ENCODE measurements at places on chromosomes 12 and 14. TPM values are rescaled to one million over a fixed set of nuclear protein-coding genes. Genes with fewer than 3 reads are reported as not detected.

DNA sequence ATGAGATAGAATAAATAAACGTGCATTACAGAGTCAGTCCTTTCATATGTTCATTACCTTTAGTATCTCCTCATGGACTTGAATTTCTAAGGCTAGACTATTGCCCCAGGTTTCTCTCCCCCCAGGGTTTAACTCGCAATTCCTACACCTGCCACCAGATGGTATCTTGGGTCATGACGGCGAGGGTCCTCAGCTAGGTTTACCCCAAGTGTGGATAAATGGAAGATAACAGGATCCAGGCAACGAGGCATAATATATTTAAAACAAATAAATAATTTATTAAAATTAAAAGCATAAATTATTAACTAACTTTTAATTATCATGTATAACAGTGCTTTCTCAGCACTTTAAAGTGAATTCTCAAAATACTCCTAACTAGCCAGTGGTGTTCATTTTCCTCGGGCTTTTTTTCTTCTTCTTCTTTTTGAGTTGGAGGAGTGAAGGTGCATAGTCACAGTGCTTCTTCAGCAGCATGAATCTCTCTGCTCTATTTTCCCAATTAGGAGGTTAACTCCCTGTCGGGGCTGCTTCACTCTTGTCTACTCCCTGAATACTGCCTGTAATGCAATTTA is 243.5 kb upstream of the CAND1 start:
- H3K27ac ChIP-seq: peak overlapping the region; percentile 69
- peak; percentile 70 for DNase-seq
- H3K27me3 ChIP-seq: no peaks in the 10 kb centered on the region
- H3K36me3 ChIP-seq: peaks cover 6% of the 10 kb centered on the region

GRCh38 chr14:88198446-88198845 is 124.6 kb downstream of the KCNK10 start:
- peaks cover 43% of the 10 kb centered on the region for H3K27me3 ChIP-seq
- DNase-seq: no peak
- peaks cover 9% of the 10 kb centered on the region for H3K4me1 ChIP-seq
- no peak overlapping the region for H3K4me3 ChIP-seq

DAO gene
- total RNA-seq: not detected

DNA sequence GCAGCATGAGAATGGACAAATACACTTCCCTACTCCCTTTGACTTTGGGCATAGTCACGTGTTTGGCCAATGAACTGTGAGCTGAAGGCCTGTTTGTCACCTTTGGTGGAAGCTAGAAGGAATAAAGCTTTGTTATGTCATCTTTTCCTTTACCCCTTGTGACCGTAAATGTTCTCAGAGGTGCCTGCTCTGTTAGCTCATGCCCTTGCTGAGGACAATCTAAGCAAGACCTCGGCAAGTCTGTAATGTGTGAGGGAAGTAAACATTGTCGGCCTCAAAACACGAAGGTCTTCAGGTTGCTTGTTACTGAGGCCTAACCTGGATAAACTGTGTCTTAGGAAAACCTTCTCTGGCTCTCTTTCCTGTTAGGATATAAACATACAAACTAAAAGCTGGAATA is 354.2 kb downstream of the TMEM132D start:
- no peaks in the 10 kb centered on the region for H3K36me3 ChIP-seq
- H3K4me3 ChIP-seq: no peak overlapping the region
- no peaks in the 10 kb centered on the region for H3K4me1 ChIP-seq
- DNase-seq: no peak
- no peak overlapping the region for H3K27ac ChIP-seq

GRCh38 chr14:60944204-60944603 is 36.7 kb downstream of the TRMT5 start:
- H3K4me1 ChIP-seq: peaks cover 15% of the 10 kb centered on the region
- no peak overlapping the region for H3K27ac ChIP-seq
- no peak for DNase-seq
- H3K36me3 ChIP-seq: peaks cover 15% of the 10 kb centered on the region
- no peaks in the 10 kb centered on the region for H3K27me3 ChIP-seq
- no peak overlapping the region for H3K4me3 ChIP-seq

BMP4 gene
- total RNA-seq: 35.2 TPM

RASAL1 gene
- total RNA-seq: 0.65 TPM

GRCh38 chr14:55867719-55868118 is 250.5 kb upstream of the PELI2 start:
- no peak for DNase-seq
- H3K4me1 ChIP-seq: no peaks in the 10 kb centered on the region
- H3K27me3 ChIP-seq: peaks cover 8% of the 10 kb centered on the region
- no peak overlapping the region for H3K27ac ChIP-seq

DNA sequence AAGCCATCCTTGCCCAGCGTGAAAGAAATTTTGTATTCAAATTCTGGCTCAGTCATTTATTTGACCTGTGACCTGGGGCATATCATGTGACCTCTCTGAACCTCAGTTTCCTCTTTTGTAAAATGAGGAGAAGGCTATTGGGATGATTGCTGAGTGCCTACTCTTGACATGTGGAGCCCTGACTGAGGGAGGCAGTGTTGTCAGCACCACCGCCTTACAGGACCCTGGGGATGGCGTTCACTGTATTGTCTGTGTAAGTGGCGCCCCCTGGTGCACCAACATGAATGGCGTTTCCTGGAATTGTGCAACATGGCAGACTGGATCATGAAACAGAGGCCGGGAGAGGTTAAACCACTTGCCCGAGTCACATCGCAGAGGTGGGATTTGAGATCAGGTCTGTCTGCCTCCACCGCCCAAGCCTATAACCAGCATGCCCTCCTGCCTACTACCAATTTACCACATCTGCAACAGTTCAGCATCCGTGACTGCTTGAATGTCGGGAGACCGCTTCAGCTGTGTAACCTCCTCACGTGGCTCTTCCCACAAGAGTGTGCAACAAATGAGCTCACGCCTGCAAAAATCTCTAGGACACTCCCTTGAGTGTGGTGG is 20.1 kb upstream of the CCDC63 start:
- no peak overlapping the region for H3K4me3 ChIP-seq
- H3K27me3 ChIP-seq: peaks cover 35% of the 10 kb centered on the region
- no peak overlapping the region for H3K27ac ChIP-seq
- peak; percentile 80 for DNase-seq
- no peaks in the 10 kb centered on the region for H3K4me1 ChIP-seq
- no peaks in the 10 kb centered on the region for H3K36me3 ChIP-seq

DNA sequence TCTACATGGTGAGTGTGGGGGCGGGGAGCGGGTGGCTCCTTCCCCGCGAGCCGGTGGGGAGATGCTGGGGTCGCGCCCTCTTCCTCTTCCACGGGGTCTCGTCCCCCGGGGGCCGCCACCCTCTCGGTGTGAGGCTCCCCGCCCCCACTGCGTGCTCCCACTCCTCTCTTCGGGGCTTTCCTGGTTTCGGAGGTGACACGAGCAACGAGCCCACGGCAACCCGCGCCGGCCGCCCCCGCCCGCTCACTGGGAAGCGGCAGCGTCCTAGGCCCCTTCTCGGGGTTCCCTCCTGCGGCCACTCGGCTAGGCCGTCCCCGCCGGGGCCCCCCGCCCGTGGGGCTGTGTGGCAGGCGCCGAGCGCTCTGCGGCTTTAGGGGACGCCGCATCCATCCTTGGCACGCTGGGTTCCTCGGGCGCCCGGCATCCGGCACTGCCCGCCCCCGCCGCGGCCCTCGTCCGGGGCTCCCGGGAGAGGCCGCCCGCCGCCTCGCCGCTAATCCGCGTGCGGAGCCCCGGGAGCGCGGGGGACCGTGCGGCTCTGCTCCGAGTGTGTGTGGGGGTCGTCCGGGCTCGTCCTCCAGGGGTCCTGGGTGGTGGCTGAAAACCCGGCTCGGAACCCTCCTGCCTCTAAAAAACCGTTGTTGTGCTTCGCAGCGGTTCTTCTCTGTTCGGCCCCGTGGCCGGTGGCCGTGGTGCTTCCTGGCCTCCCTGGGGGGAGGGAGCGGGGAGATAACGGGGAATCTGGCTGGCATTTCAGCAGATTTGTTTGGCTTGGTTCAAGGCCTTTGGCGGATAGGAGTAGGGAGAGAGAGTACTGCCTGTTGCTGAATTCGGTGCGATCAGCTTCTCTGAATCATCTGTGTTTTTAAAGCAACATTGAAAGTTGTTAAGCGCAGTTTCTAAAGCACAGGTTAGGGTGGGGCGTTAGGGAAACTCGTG is 1.0 kb downstream of the PCNX1 start:
- DNase-seq: peak; percentile 65
- no peaks in the 10 kb centered on the region for H3K36me3 ChIP-seq
- peaks cover 56% of the 10 kb centered on the region for H3K4me1 ChIP-seq

- H3K27me3 ChIP-seq: no peaks in the 10 kb centered on the region
- DNase-seq: no peak
- no peak overlapping the region for H3K27ac ChIP-seq
- H3K4me3 ChIP-seq: no peak overlapping the region
- no peaks in the 10 kb centered on the region for H3K36me3 ChIP-seq
- peaks cover 16% of the 10 kb centered on the region for H3K4me1 ChIP-seq
Observed at GRCh38 chr12:127041985-127042625, 1224.9 kb upstream of the TMEM132C start.

TAS2R9 gene
- 0.56 TPM for total RNA-seq

OVCH1 gene
- not detected for total RNA-seq

TMEM119 gene
- 43.2 TPM for total RNA-seq

GRCh38 chr14:65926935-65927700 is 514.6 kb downstream of the FUT8 start:
- peaks cover 13% of the 10 kb centered on the region for H3K27me3 ChIP-seq
- H3K4me3 ChIP-seq: no peak overlapping the region
- DNase-seq: no peak
- H3K27ac ChIP-seq: no peak overlapping the region
- H3K4me1 ChIP-seq: peaks cover 22% of the 10 kb centered on the region

DNA sequence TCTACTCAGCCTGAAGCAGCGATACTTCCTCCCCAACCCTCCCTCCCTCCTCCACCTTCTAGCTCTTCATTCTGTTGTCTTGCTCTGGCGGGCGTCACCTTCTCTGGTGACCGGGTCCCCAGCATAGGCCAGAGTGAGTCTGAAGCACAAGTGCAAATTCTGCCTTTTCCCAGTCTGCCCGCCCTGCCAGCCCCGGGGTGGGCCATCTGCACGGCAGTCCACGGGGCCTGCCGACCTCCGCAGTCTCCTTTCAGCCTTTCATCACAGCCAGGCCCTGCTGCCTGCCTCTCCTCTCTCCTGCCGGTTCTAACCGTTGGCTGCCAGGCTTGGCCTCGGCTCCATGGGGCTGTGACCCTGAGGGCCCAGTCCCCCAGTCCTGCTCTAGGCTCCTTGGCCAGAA is 58.7 kb downstream of the TESC start:
- H3K27ac ChIP-seq: no peak overlapping the region
- H3K27me3 ChIP-seq: no peaks in the 10 kb centered on the region
- peaks cover 11% of the 10 kb centered on the region for H3K4me1 ChIP-seq
- no peak overlapping the region for H3K4me3 ChIP-seq
- H3K36me3 ChIP-seq: no peaks in the 10 kb centered on the region
- no peak for DNase-seq

GRCh38 chr12:1523046-1523445 is 71.3 kb downstream of the FBXL14 start:
- H3K27me3 ChIP-seq: peaks cover 40% of the 10 kb centered on the region
- no peaks in the 10 kb centered on the region for H3K36me3 ChIP-seq
- no peak for DNase-seq
- no peak overlapping the region for H3K4me3 ChIP-seq

HOXC4 gene
- 69.4 TPM for total RNA-seq

LRRC10 gene
- total RNA-seq: not detected

DNA sequence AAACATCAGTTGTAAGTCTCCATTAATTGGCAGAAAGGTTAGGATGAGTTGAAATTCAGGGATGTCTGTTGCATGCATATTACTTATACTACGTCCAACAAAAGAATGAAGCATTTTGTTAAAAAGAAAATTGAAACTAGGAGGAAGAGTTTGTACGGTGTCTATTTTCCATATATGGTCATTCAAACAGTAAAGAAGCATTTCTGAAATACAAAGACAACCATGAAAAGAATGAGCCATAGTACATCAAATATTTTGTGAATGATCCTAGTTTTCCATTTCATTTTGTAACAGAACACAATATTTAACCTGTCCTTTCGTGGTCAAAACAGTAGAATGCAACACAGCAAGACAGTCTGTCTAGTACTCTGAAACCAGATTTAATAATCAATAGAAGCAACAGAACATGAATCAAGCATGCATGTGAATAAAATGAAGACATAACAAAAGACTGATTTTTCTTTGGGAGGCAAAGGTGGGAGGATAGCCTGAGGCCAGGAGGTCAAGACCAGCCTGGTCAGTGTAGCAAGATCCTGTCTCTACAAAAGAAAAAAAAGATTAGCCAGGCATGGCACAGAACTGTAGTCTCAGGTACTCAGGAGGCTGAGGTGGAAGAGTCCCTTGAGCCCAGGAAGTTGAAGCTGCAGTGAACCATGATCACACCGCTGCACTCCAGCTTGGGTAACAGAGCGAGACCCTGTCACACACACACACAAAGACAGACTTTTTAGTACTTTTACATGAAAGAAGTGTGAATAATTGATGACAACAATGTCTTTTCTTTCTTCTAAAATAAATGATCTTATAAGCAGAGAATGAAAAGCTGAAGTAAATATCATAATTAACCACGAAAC is 156.0 kb downstream of the LRIG3 start:
- H3K27ac ChIP-seq: peak overlapping the region; percentile 2
- no peaks in the 10 kb centered on the region for H3K27me3 ChIP-seq
- H3K36me3 ChIP-seq: peaks cover 4% of the 10 kb centered on the region
- H3K4me1 ChIP-seq: no peaks in the 10 kb centered on the region
- DNase-seq: no peak

- peaks cover 24% of the 10 kb centered on the region for H3K4me1 ChIP-seq
- H3K27me3 ChIP-seq: no peaks in the 10 kb centered on the region
- H3K4me3 ChIP-seq: no peak overlapping the region
- H3K27ac ChIP-seq: peak overlapping the region; percentile 13
- peaks cover 2% of the 10 kb centered on the region for H3K36me3 ChIP-seq
Observed at GRCh38 chr12:8455271-8455670, 491 bp upstream of the CLEC6A start.

RNF212B gene
- not detected for total RNA-seq

- peaks cover 3% of the 10 kb centered on the region for H3K36me3 ChIP-seq
- H3K27ac ChIP-seq: peak overlapping the region; percentile 90
- peak; percentile 51 for DNase-seq
- no peaks in the 10 kb centered on the region for H3K27me3 ChIP-seq
Observed at GRCh38 chr14:34461334-34462131, 507 bp downstream of the SPTSSA start.

DNA sequence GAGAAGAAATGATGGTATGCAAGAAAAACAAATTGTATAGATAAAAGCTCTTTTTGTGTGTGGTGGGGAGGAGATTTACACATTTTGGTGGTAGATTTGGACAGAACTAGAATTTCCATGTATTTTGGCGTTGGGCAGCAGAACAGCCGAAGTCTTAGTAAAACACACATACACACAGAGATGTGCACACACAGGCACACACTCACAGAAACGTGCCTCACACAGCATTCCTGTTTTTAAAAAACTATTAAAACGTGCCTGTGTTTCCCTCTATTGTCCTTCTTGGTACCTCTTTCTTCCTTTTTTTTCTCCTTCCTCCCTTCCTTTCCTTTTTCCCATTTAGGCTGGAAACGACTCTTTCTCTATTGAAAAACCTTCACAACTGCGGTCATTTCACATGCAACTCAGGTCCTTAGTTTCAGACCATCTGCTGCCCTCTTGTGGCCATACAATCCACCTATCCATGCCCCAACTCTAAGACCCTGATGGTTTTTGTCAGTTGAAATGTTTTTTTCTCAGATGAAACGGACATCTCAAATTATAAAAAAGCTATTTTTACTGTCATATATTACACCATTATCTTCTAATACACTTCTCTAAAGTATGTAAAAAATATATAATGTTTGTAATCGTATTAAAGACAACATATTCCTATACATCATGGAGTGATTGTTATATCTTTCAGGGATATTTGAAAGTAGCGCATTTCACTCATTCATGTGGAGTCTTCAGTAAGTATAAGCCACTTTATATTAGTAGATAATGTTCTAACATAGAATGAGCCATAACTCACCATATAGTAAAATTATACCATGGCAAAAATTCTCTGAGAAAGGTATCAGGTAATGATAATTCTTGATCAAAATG is 386.7 kb upstream of the NOVA1 start:
- no peak overlapping the region for H3K27ac ChIP-seq
- peaks cover 22% of the 10 kb centered on the region for H3K4me1 ChIP-seq
- DNase-seq: peak; percentile 55
- H3K4me3 ChIP-seq: no peak overlapping the region

All from mesothelial cell of epicardium (in vitro differentiated cells).